ENCODE measurements at places on chromosomes 12 and 14.

GRCh38 chr12:91958816-91959215, 186.8 kb downstream of the BTG1 start:
- H3K4me3 ChIP-seq, result no peak overlapping the region
- H3K27me3 ChIP-seq, result no peaks in the 10 kb centered on the region
- DNase-seq, result no peak
- H3K27ac ChIP-seq, result no peak overlapping the region
- H3K36me3 ChIP-seq, result no peaks in the 10 kb centered on the region

DNA sequence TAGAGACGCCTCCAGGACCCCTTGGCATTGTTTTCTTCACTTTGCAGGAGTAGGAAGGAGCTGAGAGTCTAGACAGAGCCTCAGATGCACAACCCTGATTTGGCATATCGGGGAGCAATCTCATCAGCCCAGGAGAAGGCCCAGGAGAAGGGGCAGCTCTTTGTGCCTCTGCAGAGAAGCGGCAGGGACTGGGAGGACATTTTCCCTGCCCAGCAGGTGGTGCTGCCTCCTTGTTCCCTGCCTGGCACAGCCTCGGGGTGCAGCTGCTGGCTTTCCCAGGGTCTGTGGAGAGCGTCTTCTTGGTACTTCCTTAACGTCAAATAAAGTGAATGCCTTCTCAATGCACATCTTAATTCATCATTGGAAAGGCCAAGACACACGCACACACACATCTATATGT, 419.5 kb downstream of the TMEM121 start:
- H3K27ac ChIP-seq, result no peak overlapping the region
- no peak for DNase-seq
- H3K4me1 ChIP-seq, result peaks cover 2% of the 10 kb centered on the region
- no peaks in the 10 kb centered on the region for H3K36me3 ChIP-seq
- H3K27me3 ChIP-seq, result no peaks in the 10 kb centered on the region

DNA sequence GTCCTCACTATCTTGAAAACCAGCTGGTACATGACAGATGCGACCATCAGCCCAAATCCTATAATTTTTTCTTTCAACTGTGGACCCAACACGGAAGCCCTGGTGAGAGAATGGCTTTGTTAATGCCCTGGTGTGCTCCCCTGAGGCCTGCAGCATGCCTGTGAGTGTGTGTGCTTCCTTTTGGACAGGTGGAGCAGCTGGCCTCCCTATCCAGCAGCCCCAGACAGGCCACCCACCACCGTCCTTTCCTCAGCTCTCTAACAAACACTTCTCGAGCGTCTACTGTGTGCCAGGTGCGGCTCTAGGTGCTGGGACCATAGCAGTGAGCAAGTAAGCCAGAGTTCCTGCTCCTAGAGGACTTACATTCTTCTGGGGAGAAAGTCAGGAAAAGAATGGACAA, 78.9 kb upstream of the GZMB start:
- H3K27ac ChIP-seq, result no peak overlapping the region
- no peaks in the 10 kb centered on the region for H3K36me3 ChIP-seq
- peaks cover 3% of the 10 kb centered on the region for H3K27me3 ChIP-seq
- H3K4me3 ChIP-seq, result no peak overlapping the region
- no peaks in the 10 kb centered on the region for H3K4me1 ChIP-seq
- no peak for DNase-seq

GRCh38 chr14:76742966-76743365, 18.3 kb upstream of the VASH1 start:
- no peak for DNase-seq
- H3K4me3 ChIP-seq, result no peak overlapping the region
- H3K36me3 ChIP-seq, result no peaks in the 10 kb centered on the region
- H3K27ac ChIP-seq, result no peak overlapping the region
- H3K27me3 ChIP-seq, result peaks cover 16% of the 10 kb centered on the region

All from T-cell (primary cell).